ENCODE measurements at places on chromosomes 6 and 20. TPM values are rescaled to one million over a fixed set of nuclear protein-coding genes. Genes with fewer than 3 reads are reported as not detected.

- DNase-seq, result no peak
Measured at GRCh38 chr6:25713824-25714223, 40.7 kb upstream of the SLC17A4 start.

ENPP3 gene
- total RNA-seq, result 0.15 TPM

TRMT6 gene
- 37.8 TPM for total RNA-seq

PXDC1 gene
- 3.1 TPM for total RNA-seq

DUSP15 gene
- total RNA-seq, result 6.7 TPM

C6orf58 gene
- not detected for total RNA-seq

GRCh38 chr6:6631534-6632276 lies 43.2 kb downstream of the LY86 start:
- no peak for DNase-seq

DNA sequence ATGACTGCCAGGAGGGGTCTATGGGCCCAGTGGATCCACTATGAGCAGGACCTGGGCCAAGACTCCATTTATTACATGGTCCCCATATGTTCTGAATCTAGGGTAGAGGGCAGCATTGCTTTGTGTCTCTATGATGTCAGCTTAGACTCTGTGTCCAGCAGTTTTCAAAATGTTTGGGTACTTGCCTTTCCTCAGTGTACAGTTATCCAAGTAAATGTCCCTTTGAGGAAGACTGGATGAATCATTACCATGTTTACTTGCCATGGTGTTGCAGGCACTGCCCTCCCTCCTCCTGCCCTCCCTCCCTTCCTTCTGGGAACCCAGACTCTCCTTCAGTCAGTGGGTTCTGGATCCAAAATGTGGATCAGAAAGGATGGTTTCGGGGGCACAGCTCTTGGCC lies 108.6 kb downstream of the NRN1 start:
- no peak for DNase-seq

FOXC1 gene
- not detected for total RNA-seq

GTSF1L gene
- not detected for total RNA-seq

Measured in H9 (cell line).